Activated CD8-positive, alpha-beta memory T cell treated with anti-CD3 and anti-CD28 coated beads for 1 hour (primary cell): ENCODE measurements at places on chromosomes 6 and 20.

GRCh38 chr6:136669299-136669699 is 119.1 kb upstream of the MAP7 start:
- no peak for DNase-seq

DNA sequence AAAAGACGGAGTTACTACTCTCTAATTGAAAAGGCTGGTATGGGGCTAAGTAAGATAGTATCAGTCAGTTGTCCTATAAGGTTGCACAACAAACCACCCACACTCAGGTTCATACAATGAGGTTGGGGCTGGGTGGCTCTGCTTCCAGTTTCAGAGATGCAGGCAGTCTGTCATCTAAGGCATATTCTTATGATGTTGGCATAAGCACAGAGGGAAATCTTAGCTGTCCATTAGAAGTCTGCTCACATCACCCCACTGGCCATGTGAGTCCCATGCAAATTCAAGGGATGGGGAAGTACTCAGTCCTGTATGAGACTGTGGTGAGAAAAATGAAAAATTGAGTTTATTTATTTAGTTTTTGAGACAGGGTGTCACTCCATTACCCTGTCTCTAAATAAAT is 118.6 kb downstream of the LAMP5 start:
- DNase-seq: no peak

DNA sequence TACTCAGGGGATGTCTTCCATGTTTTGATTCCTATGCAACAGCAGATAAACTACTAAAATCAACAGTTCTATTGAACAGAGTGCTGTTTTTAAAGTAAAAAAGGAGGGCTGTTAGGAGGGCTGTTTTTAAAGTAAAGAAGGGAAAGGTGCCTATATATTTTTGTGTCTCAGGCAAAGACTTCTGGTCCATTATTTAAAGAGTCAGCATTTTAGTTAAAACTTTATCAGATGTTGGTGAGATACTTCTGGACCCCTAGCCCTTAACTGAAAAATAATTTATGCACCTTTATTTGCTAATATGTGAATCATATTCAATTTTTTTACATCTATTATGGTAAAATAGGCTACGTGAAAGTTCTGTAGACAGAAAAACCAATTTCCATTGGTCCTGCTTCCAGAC is 144.8 kb downstream of the MOXD1 start:
- no peak for DNase-seq

GRCh38 chr6:106519460-106520394 is 109.6 kb downstream of the RTN4IP1 start:
- DNase-seq: peak; percentile 73

DNA sequence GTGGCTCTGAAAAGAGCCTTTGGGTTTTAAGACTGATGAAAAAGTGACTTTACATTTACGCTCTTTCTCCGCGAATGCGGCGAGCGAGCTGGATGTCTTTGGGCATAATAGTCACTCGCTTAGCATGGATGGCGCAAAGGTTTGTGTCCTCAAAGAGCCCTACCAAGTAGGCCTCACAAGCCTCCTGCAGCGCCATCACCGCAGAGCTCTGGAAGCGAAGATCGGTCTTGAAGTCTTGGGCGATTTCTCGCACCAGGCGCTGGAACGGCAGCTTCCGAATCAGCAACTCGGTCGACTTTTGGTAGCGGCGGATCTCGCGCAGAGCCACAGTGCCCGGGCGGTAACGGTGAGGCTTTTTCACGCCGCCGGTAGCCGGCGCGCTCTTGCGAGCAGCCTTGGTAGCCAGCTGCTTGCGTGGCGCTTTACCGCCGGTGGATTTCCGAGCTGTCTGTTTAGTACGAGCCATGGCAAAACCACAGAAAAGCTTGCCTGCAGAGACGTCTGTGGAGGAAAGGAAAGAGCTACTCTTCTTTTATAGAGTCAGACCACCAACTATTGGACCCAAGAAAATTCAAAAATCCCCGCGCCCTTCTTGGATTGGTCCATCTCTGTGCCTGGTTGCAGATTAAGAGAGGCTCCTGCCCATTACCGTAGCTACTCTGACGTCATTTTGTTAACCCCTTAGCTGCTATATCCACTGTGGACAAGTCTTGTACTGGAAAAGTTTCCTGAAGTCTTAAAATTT is 55.5 kb upstream of the HFE start:
- DNase-seq: no peak

DNA sequence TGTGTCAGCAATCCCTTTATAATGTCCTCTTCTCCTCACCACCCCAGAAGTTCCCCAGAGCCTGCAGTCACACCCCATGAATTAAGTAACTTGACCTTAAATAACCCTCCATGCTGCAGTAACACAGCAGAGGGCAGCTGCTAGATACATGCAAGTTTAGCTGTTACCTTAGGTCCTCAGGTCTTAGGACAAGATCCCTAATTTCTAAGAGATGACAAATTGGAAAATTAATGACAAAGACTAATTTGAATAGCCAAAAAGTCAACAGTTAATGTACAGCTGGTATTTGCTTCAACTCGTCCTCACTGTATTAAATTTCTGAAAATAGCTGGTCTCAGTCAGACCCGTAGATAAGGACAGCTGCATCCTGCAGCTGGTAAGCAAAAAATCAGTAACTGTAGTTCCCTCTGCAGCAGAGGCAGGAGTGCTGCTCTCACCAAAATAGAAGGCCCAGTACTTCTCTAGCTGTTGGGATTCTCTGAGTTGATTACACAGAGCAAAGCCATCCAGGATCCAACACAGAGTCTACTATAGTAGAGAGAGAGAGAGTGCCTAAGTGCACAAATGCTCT is 62.4 kb downstream of the TNFRSF21 start:
- DNase-seq: no peak

- DNase-seq: no peak
Measured at GRCh38 chr20:20568604-20569205, 143.7 kb downstream of the RALGAPA2 start.

DNA sequence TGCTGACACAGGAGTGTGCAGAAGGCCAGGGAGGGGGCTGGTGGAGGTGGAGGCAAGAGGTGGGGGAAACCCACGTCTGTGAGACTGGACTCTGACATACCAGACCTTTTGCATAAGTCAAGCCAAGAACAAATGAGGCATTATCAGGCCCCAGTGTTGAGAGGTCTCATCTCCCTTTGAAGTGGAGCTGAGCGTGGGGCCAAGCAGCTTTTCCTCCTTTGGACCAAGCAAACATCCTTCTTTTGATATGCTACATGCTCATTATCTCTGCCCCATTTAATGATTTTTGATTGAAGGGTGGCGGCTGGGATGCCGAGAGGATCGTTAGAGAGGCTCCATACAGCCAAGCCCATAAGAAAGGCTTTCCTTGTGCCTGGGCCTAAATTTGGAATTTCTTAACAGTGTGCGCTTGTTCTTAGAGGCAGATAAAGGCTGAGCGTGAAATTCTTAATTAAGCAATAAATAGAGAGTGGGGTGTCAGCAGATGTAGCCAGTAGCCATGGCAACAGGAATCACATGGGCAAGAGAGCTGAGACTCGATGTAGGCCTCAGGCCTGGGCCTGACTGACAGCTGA is 244.5 kb downstream of the PKHD1 start:
- DNase-seq: no peak

- DNase-seq: no peak
Measured at GRCh38 chr6:7311917-7312615, 933 bp downstream of the SSR1 start.

DNA sequence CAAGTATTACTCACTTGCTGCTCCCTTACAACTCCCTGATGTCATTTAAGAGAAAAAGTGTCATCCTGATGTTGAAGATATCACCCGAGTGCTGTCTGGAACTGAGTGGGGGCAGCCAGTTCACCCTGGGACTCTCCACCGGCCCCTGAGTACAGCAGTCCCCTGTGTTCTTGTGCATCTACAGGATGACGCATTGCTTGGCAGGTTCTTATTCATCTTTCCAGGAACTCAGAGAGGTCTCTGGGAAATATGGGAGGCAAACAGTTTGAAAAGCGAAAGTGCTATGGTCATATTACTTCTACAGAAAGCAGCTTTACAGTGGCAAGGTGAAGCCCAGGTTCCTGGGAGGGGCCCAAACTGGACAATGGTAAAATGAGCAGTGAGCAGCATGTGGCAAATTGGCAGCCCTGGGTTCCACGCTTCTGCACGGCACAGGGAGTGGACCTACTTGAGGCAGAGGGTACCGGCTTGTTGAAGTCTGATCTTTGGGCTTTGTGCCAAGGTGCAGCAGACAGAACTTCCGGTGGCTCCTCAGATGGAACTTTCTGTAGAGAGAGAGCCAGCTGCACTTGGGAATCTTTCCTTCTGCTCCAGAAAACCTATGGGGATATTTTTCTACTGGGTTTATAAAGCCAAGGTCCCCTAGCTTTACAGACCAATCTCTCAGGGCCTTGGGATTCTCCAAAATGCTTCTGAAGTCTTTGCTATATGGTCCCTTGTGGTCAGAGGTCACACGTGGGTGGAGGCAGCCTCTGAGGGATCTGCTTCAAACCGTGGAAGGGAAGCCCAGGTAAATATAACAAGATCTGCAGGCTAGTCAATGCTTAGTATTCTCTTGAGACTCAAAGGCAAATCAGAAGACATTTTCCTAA is 128.3 kb downstream of the MAP3K7 start:
- DNase-seq: no peak

GRCh38 chr6:169292338-169293124 is 38.9 kb upstream of the THBS2 start:
- DNase-seq: no peak

DNA sequence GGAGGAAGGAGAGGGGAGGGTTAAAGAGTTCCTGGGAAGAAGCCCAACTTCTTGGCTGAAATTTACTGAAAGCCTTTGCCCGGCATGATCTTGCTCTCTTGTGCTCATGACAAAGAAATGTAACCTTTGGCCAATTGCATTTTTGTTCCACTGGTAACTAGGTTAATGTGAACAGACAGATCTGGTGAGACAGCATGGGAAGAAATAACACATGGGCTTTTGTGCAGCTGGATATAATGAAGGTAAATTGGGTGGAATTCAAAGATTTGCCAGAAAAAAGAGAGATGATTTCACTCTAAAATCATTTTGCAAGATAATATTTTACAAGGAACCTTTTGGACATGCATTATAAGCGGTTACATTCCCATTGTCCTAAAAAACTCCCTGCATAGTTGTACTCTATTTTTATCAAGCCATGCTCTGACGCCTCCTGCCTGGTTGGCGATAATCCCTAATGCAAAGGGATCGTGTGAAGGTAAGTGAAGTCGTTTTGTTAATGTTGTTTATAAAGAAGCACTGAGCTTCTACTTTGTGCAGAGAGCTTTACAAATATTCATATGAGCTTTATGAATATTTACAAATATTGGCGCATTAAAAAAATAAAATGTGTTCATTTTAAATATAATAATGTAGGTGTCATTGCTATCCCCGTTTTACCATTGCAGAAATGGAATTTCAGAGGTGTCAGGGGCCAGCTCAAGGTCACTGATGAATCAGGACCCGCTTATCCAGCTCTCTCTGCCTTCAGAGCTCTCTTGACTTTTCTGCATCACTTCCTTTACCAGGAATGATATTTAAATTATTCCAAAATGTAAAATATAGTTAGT is 161.3 kb upstream of the AGPAT4 start:
- DNase-seq: no peak

DNA sequence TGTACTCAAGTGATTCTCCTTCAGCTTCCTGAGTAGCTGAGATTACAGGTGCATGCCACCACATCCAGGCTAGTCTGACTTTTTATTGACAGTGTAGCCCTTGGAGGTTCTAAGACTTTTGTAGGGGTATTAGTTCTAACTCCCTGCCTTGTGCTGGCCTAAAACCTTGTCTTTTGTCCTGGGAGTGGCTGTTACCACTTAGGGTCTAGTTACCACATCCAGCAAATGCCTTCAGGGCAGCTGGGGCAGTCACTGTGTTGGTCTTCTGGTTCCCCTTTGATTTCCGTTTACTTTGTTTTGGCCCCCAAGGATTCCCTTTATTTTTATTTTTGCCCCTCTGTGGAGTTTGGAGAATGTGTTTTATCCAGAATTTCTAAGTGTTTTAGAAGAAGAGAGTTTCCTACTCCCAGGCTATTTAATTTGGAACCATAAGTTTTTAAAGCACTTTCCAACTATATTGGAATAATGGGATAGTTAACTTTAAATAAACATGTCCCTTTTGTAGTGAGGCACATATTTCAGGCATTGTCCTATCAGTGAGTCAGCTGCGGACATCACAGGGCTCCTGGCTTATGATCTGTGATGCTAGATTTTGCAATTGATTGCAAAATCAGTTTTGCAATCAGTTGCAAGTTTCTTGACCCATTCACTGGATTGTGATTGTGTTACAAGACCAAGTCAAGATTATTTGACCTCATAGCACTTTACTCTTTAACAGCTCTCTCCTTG is 25.0 kb downstream of the IL22RA2 start:
- DNase-seq: no peak

- peak; percentile 65 for DNase-seq
Measured at GRCh38 chr6:29723262-29723665, at the start of gene HLA-F. Gene HLA-F, plus strand, starts transcription at chr6:29723434. Its CDS starts 30 bp downstream, at chr6:29723464.

- DNase-seq: no peak
Measured at GRCh38 chr20:38134427-38135270, 30.4 kb downstream of the TGM2 start.

DNA sequence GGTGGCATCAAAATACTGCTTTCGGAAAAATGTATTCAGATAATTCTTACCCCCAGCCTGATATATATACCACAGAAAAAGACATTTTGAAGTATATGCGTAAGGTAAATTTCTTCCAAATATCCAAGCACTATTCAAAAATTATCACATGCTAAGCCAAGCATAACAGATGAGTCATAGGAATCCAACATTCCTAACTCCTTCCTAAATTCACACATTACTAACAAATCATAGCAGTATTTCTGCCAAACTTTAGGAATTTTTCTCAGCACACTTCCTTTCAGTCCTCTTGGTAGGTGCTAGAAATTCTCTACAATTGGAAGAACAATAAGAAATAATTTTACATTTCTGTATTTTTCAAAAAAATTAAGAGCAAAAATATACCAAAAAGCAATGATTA is 417.5 kb downstream of the EYS start:
- DNase-seq: no peak

DNA sequence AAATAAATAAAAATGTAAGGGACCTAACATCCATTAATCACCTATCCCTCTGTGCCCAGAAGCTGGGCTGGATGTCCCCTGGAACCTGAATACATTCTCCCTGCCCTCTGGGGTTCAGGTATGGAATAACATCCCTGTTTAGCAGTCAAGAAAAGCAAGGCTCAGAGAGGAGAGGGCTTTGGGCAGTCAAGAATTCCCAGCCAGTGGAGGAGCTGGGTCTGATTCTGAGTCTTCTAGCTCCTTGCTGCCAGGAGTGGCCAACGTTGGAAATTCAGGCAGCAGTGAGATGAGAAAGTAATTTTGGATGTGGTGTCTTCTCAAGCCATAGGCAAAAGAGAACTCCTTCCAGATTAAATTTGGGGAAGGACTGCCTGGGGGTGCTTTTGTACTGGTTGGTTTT is 42.6 kb upstream of the ZNFX1 start:
- no peak for DNase-seq

DNA sequence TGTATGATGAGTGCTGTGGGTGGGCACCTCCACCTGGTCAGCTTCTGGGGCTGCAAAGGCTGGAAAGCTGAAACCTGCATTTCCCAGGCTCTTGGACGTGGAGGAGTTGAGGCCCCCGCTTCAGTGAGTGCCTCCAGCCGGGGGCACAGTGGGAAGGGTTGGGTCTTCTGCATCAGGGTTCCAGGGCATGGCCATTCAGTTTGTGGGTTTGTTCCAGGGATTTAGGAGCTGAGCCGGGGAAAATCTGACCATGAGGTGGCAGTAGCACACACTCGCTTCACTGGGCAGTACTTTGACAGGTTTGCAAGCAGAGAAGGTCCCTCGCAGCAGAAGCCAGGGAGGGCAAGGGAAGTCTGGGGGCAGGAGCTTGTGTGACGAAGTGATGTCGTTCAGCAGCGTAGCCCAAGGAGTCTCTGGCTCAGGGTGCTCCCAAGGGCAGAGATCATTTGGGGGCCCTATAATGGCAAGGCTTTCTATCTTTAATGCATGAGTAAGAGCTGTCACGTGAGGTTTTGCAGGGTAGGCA is 69.5 kb upstream of the SULF2 start:
- no peak for DNase-seq

GRCh38 chr6:20487669-20488375 is 46.4 kb upstream of the CDKAL1 start:
- DNase-seq: no peak
